ENCODE measurements at places on chromosomes 3 and 15.

GRCh38 chr15:71250936-71251583, 135.8 kb downstream of the THSD4 start:
- no peak for DNase-seq

DNA sequence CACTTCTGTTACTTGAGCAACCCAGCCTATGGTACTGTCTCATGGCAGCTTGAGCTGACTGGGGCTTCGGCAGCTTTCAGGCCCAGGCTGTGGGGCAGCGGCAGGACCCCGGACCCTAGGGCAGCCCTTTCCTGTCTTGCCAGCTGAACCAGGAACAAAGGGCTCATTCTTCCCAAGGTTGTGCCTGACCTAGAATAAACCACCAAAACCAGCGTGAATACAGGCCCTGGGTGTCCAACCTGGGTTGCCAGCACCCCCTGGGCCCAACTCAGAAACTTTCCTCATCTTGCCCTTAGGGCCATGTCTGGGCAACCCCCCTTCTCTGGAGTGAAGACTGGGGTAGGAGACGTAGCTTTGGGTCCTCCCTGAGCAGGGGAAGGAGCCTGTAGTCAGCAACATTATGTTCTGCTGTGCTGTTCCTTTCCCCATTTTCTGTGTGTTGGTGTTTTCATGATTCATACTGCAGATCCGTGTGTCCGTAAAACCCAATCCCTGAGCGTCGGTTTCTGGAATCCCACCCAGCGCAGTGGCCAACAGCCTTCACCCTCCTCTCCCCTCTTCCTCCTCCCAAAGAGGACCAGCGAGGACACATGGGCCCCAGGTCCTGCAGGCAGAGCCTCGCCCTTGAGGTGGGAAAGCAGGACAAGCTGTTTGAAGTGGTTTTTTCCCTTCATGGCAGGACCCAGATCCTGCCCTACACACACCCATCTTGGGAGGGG, 33.5 kb downstream of the TKT start:
- no peak for DNase-seq

- DNase-seq, result no peak
Observed at GRCh38 chr15:88711806-88712205, 73.0 kb downstream of the ISG20 start.

GRCh38 chr3:15500107-15500724, 21.3 kb downstream of the COLQ start:
- DNase-seq, result no peak

- DNase-seq, result no peak
Observed at GRCh38 chr3:151436675-151437446, 24.0 kb downstream of the IGSF10 start.

GRCh38 chr3:78917536-78917935, 850.3 kb downstream of the ROBO1 start:
- no peak for DNase-seq

DNA sequence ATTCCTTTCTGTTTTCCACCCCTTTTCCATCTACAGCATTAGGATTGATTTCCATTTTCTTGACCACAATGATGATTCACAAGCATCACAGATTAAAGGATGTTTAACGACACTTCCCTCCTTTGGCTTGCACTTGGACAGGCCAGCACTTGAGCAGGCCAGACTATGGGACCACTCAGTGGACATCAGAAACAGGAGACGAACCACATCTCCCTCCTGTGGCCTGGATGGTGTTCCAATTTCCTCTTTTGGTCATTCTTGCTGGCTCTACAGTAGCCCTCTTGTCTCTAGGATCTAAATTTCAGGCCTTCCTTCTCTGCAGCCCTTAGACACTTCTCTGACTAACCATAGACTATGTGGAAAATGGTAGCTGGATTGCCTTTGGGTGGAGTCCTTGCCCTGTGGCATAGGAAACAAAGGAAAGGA, 78.8 kb upstream of the BOC start:
- no peak for DNase-seq

DNA sequence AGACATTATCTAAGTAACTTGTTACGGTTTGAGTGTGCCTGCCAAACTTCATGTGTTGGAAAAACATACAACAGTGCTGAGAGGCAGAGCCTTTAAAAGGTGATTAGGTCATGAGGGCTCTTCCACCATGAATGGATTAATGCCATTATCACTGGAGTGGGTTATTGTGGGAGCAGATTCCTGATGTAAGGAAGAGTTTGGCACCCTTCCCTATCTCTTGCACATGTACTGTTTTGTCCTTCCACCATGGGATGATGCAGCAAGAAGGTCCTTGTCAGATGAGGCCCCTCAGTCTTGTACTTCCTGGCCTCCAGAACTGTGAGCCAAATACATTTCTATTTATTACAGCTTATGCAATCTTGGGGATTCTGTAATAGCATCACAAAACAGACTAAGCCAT, 413.9 kb downstream of the EPHA3 start:
- no peak for DNase-seq

GRCh38 chr15:46251903-46252302, 617.1 kb downstream of the SQOR start:
- DNase-seq, result no peak

DNA sequence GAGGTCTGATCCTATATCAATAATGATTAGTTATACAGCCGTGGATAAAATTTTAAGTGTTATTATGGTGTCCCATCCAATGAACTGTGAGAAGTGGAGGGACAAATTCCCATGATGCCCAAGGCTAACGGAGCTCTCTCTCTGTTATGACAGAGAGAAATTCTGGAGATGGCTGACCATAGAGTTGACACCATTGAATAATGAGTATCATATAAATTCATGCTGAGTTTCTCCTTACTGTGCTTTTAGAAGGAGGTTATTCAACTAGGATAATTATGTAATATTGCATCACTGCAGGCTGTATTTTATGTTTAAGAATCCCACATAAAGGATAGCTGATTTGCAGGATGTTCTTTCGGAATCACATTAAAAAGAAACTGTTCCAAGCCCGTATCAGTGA, 82.9 kb downstream of the PYDC2 start:
- no peak for DNase-seq

- no peak for DNase-seq
Observed at GRCh38 chr3:32383136-32383711, 8.4 kb upstream of the CMTM7 start.

DNA sequence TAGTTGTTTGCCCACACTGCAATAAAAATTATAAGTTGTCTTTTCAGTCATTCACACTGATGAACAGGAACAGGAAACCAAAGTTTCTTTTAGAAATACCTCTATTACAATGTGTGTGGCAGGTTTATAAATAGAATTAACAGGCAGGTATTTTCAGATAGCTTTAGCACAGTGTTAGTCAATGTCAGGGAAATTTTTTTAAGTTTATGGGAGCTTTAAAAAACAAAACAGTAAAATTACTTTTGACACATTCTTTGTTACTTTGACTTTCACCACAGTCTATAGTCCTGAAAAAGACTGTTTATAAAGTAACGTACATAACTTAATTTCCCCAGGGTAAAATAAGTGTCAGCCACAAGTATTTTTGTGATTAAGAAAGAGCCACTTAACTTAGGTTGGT, 38.1 kb downstream of the SERPINI1 start:
- DNase-seq, result no peak

- no peak for DNase-seq
Observed at GRCh38 chr15:87454860-87455259, 801.7 kb downstream of the NTRK3 start.

- no peak for DNase-seq
Observed at GRCh38 chr3:195001261-195001660, 269.7 kb downstream of the XXYLT1 start.

- DNase-seq, result no peak
Observed at GRCh38 chr15:24823473-24823872, 131.3 kb upstream of the SNRPN start.

DNA sequence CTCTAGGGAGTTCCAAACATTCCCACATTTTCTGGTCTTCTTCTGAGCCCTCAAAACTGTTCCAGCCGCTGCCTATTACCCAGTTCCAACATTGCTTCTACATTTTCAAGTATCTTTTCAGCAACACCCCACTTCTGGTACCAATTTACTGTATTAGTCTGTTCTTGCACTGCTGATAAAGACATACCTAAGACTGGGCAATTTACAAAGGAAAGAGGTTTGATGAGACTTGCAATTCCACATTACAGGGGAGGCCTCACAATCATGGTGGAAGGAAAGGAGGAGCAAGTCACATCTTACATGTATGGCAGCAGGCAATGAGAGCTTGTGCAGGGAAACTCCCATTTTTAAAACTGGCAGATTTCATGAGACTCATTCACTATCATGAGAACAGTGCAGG, 629.1 kb upstream of the NR2F2 start:
- no peak for DNase-seq

- no peak for DNase-seq
Observed at GRCh38 chr15:55714064-55714463, 28.9 kb downstream of the PRTG start.

GRCh38 chr15:61489571-61489970, 260.5 kb upstream of the RORA start:
- DNase-seq, result no peak

DNA sequence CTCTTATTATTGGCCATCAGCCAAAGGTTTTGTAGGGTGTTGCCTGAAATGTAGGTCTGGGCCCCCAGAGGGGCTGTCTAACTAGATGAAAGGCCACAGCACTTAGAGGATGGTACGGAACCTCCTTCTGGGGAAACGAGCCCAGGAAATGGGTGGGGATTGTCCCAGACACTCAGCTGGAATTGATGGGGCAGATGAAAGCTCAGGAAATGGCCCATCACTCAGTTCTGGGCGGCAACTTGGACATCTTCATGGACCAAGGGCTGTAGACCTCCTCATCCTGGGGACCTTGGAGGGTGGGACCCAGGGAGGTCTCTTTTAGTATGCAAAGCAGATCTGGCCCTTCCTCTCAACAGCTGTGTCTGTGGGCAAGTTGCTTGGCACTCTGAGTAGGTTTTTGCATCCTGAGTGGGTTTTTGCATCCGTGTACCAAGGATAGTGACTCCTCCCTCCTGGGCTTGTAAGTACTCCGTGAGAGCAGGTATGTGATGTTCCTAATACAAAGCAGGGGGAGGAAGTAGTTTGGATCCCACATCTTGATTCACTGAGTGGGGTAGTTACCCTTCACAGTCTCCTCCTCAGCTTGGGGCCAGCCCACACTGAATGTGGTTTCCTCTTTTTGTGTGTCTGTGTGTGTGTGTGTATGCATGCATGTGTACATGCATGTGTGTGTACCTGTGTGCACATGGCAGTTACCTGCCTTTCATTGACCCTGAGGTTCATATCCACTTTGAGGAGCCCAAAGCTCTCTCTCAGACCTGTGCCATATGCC, 292.0 kb downstream of the RPLP1 start:
- DNase-seq, result no peak

DNA sequence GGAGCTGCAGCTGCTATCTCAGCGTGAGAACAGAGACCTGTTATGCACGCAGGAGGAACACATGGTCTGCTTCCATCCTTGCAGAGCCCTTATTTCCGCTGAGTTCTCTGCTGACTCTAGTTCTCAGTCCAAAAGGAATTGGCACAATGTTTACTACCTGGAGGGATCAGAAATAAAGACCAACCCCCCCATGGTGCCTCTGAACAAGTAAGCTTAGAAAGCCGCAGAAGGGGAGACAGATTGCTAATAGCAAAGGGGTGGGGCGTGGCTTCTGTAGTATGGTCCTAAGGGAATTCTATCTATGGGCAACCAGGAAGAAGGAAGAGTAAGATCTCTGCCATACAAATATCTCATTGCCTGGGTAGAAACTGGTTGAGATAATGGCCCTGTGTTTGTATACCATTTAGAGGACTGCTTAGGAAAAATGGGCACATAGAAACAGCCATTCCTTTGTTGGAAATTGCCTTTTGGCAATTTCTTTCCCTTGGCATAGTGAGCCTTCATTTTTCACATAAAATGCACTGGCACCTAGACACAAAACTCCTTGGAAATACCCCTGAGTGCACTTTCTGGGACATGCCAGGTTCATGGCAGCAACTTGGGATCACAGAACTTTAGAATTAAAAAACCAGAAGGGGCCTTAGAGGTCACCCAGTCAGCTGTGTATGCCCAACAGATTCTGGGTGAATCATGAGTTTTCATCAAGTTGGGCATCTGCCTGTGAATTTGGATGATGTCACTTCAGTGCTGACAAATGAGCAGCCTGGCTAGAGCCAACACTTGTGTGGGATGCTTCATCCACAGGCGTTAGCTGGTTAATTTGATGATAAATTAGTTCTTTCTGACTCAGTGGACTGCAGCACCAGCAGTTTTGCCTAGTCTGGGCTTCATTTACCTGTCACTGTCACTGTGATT, 57.4 kb upstream of the STXBP5L start:
- DNase-seq, result no peak

DNA sequence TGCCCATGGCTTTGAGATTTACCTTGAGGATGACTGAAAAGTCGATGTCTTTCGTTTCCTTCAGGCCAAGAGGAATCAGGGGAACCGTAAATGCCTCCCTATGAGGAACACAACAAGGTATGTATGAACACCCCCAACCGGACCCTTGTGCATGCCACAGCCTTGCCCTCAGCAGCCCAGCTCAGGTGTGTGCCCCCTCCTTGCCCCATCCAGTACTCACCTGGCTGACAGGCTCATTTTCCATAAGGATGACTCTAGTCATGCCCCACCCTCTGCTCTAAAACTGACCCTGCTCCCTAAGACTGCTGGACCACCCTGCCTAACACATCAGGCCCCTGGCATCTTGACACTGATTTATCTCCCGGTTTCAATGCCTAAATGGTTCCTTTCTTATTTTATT, 270.0 kb downstream of the GOLGA6L6 start:
- no peak for DNase-seq

DNA sequence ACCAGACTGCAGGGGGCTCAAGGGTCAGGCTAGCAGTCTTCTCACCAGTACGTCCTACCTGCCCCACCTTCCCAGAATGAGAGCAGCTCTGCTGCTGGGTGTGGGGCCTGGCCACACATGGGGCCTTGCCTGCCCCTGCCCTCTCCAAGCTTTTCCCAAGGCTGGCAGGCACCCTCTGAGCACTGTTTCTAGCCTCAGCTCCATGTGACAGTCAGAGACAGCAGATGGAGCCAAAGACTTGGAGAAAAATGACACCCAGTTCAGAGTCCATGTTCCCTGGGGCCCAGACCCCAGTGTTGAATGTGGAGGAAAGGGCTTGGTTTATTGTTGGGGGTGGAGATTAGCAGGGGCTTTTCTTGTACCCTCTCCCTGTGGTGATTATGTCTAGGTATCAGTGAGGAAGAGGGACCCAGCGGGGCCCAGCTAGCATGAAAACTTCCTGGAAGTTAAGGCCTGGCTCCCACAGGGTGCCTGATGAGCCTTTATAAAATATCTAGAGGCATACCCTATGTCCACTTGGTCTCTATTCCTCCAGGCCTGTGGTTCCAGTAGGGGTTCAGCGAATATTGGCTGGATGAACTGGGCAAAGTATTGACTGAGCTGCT, 153.8 kb downstream of the EEFSEC start:
- DNase-seq, result no peak

DNA sequence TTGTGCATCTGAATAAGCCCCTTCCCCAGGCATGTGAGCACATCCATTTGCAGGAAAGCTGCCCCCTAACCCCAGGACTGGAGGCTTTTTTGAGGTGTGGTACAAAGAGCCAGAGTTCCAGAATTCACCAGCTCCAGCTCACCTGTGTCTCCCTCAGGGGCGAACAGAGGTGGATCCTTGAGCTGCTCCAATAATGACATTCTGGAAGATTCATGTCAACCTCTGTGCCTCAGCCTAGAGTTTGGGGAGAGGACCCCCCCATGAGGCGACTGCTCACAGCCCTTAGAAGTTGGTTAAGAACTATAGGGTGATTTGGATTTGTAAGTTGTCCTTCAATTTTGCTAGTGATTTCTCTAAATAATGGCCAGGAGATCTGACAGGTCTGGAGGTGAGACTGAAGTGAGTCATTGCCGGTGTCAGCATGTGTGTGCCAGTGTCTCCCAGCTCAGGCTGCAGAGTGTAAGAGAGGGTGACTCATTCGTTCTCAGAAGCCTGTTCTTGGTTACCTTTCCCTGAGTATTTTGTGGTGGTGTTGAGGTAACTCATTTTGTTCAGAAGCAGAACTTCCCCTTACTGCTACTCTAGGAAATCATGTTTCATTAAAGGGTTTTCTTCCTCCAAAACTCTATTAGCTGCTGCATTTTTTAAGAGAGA, 136.9 kb upstream of the TOPAZ1 start:
- no peak for DNase-seq
